Activated CD8-positive, alpha-beta memory T cell treated with anti-CD3 and anti-CD28 coated beads for 4 hours (primary cell): ENCODE measurements at places on chromosomes 2 and 18.

- no peak for DNase-seq
These were observed 145.3 kb upstream of the MEX3C start for GRCh38 chr18:51342815-51343214.

- DNase-seq = no peak
These were observed 59.8 kb upstream of the PELI1 start for GRCh38 chr2:64203858-64204632.

- no peak for DNase-seq
These were observed 424.0 kb upstream of the FANCL start for GRCh38 chr2:58665154-58665553.

DNA sequence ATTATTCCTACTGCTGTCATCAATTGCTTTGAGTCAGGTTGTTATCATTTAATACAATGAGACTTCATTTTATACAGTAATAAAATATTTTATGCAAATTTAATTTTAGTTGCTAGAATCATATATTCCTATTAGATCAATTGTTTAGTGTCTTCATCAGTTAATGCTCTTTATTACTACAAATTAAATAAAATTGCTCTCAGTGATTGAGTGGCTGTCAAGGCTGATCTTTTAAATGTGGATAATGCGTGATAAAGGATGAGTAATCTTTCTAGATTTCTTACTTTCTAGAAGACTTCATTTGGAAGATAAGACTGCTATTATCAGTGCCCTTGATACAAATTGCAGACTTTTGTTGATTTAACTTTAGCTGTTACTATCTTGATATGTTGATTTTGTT, 59.6 kb upstream of the CDH2 start:
- DNase-seq = no peak

DNA sequence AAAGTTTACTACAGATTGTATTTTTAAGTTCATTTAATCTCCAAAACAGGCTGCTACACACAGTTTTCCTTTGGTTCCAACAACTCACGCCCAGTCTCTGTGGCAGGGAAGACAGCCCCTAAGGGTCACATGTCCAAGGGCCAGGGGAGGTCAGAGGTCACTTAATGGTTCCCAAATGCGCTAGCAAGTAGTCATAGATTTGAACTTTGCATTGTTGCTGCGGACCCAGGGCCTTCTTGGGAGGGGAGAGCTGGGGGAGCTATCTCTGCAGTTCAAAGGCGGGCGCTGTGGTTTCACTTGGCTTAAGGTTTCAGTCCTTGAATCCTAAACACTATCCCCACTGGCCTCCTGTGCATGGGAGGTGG, 74.8 kb upstream of the ZNF532 start:
- no peak for DNase-seq

DNA sequence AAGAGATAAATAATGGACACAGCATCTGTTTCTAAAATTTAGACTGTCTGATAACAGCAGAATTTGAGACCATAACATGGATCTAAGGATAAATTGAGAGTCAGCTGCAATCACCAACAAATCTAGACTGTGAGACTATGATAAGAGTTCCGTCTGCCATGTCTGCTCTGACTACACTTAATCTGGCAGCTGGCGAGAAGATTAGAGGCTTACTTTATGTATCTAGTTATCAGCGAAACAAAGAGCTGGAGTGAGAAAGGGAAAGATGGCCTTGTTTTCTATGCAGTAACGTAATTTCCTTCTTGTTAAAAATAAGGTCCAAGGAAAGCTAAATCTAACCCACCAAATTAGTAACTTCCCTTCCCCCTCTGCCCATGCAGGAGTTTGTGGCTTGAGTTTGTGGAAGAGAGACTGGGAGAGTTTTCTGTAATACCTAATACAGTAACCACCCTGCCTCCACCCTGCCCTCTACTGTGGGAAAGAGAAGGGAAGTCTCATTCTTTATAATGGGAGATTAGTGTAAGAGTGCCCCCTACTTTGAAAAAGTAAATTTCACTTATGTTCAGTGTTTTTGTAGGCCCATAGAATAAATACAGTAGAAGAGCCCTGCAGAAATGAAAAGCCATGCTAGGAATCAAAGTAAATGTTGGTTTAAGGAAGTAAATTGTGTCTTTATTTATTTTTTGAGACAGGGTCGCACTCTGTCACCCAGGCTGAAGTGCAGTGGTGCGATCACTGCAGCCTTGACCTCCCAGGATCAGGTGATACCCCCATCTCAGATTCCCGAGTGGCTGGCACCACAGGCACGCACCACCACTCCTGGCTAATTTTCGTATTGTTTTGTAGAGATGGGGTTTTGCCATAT, 27.5 kb downstream of the EML4 start:
- no peak for DNase-seq

DNA sequence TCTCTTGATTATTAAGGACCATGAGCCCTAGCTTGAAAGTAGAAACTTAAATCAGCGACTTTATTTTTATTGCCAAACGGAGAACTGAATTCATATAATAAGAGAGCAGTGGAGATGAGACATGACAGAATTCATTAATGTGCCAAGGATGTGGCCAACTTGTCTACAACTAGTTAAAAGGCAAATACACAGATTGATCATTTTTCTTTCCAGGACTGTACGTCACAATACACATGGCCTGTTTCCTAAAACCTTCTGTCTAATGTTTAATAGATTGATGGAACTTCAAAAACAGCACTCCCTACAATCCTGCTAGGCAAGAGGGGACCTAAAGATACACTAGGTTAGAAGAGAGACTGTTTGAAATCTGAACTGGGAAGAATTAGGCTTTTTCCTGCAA, 647.8 kb downstream of the SATB2 start:
- DNase-seq = no peak
